ENCODE measurements at places on chromosomes 1 and 21.

DNA sequence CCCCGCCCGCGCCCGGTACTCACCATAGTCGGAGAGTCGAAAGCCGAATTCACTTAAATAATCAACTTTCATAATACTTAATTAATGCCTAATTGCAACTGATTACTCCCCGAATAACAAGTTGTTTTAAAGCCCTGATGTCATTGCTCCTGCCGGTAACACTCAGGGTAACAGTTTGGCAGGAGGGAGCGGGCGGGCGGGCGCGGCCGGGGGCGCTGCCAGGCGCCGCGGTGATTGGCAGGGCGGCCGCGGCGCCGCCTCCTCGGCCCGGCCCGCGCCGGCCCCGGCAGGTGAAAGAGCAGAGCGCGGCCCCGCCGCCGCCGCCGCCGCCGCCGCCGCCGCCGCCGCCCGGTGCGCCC, 102.2 kb downstream of the CASZ1 start:
- DNase-seq, result no peak

GRCh38 chr1:3249231-3249630, 180.2 kb downstream of the PRDM16 start:
- no peak for DNase-seq

- no peak for DNase-seq
Observed at GRCh38 chr1:82785268-82785790, 984.6 kb downstream of the ADGRL2 start.

DNA sequence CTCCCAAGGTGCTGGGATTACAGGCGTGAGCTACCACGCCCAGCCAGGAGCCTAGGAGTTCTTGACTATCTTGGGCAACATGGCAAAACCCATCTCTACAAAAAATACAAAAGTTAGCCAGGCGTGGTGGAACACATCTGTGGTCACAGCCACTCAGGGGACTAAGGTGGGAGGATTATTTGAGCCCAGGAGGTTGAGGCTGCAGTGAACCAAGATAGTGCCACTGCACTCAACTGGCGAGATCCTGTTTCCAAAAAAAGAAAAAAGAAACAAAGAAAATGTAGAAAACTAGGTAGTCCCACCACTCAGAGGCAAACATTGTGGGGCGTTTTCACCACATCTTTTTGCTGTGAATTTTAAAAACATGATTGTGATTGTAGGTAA, 141.3 kb downstream of the ZZZ3 start:
- DNase-seq, result no peak

- no peak for DNase-seq
Observed at GRCh38 chr1:154433161-154433764, 28.1 kb downstream of the IL6R start.

GRCh38 chr1:1349256-1350012, at the start of gene DVL1:
Gene DVL1, minus strand, starts transcription at chr1:1349418. Its CDS starts 353 bp downstream, at chr1:1349065.
- peak; percentile 93 for DNase-seq

DNA sequence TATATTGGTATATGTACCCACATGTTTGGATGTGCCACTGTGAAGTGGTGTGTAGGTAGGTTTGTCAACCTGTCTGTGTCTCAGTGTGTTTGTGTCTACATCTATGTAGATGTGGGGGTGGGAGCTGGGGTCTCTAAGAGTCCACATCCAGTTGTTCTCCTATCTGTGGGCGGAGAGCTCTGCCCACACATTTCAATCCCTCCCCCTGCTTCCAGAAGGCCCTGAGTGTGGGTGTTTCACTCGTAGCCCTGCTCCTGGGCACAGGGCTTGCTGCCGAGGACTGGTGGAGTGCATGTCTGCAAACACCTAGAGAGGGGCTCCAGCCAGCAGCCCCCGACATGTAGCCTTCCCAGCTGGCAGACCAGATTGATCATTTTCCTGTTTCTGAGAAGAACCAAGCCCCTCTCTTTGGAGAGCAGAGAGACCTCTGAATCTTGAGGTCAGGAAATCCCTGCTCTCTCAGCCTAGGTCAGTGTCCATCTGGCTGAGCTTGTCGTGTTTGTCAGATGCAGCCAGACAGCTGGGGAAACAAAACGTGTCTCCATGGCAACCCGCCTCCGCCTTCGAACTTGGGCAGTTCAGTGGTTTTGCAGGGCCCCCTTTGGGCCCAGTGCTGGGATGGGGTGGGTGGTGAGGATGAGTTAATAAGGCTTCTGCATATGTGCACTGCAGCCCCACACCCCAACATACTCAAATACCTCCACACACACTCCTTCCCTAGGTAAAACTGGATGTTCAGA, 31.2 kb upstream of the SYNC start:
- peak; percentile 69 for DNase-seq

GRCh38 chr1:117669572-117669971, 63.7 kb downstream of the TENT5C start:
- DNase-seq, result no peak

DNA sequence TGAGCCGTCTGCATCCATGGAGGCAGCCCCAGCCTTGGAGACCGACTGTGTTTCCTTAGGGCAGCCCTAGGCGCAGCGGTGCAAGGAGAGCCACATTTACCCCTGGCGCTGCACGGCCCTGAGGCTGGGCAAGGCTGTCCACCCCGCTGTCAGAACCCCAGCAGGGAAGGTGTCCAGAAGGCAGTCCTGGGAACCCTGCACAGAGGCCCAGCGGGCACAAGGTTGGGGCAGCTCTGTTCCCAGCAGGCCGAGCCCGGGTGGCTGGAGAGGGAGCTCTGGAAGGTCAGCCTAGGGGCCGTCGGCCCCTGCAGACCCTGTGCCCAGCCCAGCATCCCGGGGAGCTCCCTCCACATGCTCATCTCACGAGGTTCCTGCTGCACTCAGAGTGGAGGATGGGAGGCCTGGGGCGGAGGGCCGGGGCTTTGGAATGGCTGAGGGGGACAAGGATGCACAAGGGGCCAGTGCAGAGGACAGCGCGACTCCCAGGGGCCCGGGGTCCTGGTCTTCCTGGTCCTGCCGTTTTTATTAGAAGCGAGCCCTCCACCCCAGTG, 19.9 kb upstream of the SAMD11 start:
- no peak for DNase-seq

DNA sequence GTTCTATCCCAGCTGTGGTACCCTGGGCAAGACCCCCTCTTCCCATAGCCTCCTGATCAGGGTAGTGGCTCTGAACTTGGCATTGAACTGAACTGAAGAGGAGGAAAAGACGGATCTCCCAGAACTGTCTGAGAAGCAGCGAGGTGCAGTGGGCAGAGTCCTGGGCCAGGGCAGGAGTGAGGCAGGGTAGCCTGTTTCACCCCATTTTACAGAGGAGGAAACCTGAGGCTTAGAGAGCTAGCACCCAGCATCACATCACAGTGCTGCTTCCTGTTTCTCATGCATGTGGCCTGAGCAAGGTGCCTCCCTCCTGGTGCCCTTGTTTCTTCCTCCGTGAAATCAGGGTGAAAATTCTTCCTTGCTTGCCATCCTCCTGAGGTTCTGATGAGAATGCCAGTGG, 17.1 kb downstream of the ZNF362 start:
- no peak for DNase-seq

DNA sequence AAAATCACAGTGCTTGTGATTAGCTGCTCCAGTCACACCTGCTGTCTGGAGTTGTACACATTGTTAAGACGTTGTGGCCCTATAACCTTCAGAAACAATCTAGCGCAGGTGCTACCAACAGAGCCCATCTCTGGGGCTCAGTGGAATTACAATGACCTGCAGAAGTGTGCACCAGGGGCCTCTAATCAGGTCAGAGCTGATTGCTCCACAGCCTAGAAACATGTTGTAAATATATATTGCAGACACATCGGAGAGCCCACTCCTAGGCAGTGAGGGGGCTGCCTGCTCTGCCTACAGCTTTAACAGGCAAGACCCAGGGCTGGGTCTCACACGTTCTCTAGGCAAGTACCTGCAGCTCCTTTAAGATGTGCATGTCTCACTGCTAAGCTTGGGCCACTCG, 302.0 kb downstream of the SIPA1L2 start:
- DNase-seq, result no peak

- DNase-seq, result peak; percentile 22
Observed at GRCh38 chr1:4127592-4128140, 227.6 kb upstream of the C1orf174 start.

DNA sequence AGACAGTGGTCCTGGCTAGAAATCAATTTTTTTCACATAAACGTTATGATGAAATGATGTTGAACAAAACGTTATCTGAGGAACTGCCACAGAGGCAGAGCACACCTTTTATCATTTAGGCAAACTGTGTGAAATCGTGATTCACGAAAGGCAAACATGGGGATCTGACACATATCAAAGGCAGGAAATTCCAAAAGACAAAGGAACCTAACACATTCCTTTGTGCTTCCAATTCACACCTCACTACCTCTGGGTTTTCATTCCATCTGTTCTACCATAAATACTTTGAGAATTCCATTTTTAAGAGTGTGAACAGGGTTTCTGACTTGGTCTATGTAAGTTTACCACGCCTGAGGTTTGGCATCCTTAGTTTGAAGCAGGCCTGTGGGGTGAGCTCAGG, 119.5 kb upstream of the KRTAP19-8 start:
- DNase-seq, result no peak

DNA sequence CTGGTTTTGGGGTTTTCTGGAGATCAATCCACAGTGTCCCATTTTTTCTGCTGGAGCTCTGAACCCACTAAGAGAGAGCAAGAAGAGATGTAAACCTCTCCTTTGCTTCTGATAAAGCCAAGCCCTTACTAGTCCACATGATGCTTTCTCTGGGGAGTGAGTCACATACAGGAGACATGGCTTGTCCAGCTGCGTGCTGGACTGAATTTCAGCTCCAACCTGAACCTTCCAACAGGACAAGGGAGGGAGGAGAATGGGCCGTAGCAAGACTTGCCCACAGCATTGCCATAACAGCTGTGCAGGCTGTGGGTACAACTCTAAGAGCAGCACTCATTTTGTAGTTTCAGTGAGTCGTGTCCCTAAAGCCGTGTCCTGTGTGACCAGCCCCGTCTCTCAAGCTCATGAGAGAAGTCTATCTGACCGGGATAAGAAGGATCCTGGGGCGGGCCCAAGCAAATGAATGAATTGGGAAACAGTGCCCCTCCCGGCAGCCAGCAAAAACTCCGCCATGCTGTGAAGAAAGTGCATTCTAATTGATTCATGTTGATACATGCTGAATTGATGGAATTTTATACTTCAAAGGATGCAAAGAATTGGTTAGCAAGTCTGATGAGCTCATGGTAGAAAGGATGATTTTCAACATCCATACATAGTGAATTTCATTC, 195.2 kb downstream of the GABPA start:
- DNase-seq, result no peak

DNA sequence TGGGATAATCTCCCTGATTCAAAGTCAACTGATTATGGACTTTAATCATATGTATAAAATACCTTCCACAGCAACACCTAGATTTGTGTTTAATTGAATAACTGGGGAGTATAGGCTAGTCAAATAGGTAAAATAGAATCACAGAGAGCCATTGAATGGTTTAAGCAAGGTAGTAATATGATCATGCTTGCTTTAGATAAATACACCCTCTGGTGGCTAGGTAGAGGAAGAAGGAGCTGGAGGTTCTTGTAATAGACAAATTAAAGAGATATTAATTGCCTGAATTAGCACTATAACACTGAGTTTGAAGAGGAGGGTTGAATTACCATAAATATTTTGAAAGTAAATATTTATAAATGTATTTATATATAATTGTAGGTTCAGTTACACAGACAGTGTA, 40.3 kb downstream of the DIRAS3 start:
- no peak for DNase-seq

DNA sequence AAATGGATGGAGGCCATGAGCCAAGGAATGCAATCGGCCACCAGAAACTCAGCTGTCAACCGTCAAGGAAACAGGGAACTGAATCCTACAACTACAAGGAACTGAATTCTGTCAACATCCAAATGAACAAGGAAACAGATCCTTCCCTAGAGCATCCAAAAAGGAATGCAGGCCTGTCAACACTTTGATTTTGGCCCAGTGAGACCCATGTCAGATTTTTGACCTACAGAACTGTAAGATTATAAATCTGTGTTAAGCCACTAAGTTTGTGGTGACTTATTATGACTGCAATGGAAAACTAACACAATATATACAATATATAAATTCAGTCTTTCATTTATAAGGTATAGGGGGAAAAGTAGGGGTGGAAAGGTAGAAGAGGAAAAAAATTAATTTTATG, 55.3 kb downstream of the SHCBP1L start:
- DNase-seq, result no peak

DNA sequence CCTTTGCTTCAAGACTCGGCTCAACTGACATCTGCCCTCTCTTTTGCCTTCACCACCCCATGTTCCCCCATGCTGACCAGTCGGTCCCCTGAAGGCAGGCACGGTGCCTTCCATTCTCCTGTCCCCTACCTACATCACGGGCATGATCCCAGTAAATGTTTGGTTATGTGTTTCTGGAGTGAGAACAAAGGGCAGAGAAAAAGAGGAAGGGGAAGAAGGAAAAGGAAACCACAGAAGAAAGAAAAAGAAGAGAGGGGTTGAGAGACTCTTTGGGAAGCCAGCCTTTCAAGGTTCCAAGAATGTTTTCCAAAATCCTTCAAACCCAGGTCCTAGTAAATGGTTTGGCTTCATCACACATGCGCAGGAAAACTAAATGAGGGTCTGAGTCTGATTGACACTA, 84.9 kb downstream of the CDC7 start:
- no peak for DNase-seq

GRCh38 chr1:182071924-182072323, 10.4 kb upstream of the ZNF648 start:
- no peak for DNase-seq

GRCh38 chr21:40638466-40639251, 208.3 kb downstream of the DSCAM start:
- no peak for DNase-seq

GRCh38 chr1:209107535-209107934, 476.0 kb upstream of the CAMK1G start:
- DNase-seq, result no peak

DNA sequence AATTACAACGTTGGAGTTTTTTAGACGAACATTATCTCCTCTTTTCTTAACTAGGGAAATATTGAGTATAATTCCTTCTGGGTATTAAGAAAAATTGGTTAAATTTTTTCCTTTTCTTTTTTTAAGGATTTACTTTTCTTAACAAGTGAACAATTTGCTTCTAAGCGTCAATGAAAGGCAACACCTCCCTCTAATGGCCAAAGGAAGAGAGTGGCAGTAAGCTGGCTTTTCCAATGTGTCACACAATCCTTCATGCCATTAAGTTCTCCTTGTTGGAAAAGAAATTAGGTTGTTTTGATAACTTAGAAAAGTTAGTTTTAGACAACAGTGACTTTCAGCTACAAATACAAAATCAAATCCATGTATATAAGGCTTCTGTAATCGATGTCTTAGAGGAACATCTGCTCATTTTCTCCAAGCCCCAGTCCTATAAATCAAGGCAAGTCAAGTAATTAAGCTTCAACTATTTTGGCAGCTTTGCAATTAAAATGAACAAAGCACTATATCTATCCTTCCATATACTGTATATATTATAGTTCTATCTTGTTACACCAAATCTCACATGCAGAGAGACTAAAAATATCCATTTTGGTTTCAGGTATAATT, 62.8 kb downstream of the EDEM3 start:
- DNase-seq, result peak; percentile 44

GRCh38 chr1:32144033-32144432, 35.4 kb upstream of the TXLNA start:
- DNase-seq, result no peak

All from K562 (cell line).